Urothelium cell line (cell line): ENCODE measurements at places on chromosomes 16 and 17.

- DNase-seq: no peak
Observed at GRCh38 chr17:61382796-61383688, 16.6 kb upstream of the TBX2 start.

DNA sequence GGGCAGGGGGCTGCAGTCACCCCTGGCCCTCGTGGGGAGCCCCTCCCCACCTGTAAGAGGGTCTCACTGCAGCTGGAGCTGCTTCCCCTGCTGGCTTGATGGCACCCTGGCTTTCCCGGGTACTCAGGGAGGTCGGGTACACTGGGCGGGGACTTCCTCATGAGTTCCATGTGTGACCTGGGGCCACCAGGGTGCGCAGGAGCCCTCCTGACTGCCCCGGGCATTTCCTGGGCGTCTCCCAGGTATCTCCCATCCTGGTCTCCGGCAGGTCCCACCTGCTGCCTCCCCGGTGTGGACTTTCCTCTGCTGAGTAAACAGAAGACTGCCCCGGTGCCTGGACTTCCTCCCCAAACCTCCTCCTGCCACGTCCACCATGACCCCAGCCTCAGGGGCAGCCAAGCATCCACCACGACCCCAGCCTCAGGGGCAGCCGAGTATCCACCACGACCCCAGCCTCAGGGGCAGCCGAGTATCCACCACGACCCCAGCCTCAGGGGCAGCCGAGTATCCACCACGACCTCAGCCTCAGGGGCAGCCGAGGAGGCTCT is 40.9 kb downstream of the CBFA2T3 start:
- DNase-seq: no peak

- peak; percentile 89 for DNase-seq
Observed at GRCh38 chr16:11016993-11017392, 72.6 kb downstream of the CLEC16A start.

DNA sequence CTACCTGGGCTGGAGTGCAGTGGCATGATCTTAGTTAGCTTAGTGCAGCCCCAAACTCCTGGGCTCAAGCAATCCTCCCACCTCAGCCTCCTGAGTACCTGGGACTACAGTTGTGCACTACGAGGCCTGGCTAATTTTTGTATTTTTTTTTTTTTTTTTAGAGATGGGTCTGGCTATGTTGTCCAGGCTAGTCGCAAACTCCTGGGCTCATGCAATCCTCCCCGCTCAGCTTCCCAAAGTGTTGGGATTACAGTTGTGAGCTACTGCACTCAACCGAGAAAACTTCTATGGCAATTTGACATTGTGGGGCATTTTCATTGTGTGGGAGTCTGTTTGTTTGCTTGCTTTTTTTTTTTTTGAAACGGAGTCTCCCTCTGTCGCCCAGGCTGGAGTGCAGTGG is 30.0 kb downstream of the CRISPLD2 start:
- DNase-seq: no peak

DNA sequence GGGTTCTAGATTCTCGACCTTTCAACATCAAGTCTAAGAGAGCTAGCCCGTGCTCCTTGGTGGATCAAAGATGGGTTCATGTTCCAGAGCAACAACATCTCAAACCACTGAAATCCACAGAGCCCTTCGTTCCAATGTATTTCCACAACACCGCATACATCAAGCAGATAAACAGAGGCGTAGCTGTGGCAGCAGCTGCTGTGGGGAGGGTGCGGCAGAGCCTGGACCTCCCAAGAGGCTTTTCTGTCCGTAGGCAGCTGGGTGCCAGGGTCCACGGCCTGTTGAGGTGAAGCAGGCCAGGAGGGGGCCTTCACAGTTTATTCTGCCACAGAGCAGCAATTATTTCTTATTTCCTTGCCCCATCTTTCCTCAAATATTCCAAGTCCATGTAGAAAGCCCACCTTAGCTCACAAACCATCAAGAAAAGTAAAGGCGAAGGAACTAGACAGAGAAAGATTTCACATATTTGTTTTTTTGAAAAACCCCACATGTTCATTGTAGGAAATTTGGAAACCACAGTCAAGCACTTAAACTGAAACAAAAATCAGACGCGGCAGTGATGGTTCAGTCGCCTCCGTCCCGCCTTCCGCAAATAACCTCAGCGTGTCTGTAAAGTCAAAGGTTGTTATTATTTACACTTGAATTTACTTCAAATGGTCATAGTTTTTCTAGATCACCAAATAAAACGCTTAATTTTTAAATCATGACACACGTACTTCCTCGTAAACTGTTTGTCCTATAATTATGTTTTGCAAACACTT is 144.6 kb upstream of the FOXF1 start:
- no peak for DNase-seq

DNA sequence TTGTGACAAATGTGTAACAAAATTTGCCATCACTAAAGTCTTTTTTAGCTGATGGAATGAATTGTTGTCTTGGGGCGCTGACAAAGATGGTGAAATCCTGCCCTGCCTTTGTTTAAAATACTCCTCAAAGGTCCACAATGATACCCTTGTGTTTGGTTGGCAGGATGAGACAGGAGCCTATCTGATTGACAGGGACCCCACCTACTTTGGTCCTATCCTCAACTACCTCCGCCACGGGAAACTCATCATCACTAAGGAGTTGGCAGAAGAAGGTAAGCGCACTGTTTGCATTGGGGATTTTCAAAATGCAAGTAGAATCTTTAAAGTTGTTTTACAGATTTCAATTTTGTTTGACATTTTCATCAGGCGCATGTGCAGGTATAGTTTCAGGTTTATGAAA is 2.0 kb downstream of the KCTD2 start:
- DNase-seq: no peak

GRCh38 chr17:20276421-20276820 is 190.9 kb downstream of the LGALS9B start:
- no peak for DNase-seq

DNA sequence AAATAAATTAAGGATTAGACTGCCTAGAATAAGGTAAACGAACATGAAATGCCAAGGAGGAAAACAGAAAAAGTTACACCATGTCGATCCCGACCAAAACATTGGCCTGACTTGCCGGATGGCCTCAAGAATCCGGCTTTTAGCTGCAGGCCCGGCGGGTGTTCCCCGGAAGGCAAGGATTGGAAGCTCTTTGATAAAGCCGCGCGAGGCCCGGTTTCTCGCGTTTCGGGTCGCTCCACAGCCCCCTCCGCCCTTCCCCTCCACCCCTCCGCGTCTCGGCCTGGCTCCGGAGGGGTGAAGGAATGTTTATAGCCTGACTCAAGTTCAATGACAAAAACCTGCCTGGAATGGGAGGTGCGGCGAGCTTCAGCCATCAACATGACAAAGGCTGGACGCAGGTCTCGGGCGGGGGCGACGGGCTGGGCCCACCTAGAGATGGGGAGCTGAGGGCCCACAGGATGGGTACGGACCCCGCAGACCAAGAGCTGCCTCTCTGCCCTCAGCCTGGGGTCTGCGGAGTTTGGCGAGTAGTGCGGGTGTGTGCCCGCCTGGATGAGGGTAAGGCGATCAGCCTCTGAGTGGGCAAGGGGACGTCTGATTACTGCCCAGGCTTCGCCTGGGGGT is 2.6 kb downstream of the PRAC1 start:
- DNase-seq: no peak

- DNase-seq: peak; percentile 99
Observed at GRCh38 chr17:64506201-64506575, at the start of gene DDX5. TSS of gene DDX5 (minus strand) at chr17:64506289. CDS start at chr17:64506119, 170 bp downstream.

DNA sequence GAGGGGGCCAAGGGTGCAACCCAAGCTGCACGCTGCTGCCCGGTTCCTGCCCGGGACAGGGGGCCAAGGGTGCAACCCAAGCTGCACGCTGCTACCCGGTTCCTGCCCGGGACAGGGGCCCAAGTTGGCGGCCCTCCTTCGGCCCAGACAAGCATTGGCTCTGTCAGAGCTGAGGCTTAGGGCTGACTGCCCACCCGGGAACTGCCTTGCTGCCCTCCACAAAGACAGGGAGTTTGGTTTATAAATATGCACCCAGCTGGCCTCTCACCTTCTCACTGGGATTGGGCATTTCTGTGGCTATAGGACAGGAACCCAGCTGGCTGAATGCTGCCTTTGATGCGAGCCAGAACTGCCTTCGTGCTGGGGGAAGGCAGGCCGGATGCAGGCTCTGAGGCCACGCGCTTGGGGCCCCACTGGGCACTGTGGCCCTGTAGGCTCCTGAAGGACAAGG is 105.7 kb downstream of the IRX5 start:
- no peak for DNase-seq

DNA sequence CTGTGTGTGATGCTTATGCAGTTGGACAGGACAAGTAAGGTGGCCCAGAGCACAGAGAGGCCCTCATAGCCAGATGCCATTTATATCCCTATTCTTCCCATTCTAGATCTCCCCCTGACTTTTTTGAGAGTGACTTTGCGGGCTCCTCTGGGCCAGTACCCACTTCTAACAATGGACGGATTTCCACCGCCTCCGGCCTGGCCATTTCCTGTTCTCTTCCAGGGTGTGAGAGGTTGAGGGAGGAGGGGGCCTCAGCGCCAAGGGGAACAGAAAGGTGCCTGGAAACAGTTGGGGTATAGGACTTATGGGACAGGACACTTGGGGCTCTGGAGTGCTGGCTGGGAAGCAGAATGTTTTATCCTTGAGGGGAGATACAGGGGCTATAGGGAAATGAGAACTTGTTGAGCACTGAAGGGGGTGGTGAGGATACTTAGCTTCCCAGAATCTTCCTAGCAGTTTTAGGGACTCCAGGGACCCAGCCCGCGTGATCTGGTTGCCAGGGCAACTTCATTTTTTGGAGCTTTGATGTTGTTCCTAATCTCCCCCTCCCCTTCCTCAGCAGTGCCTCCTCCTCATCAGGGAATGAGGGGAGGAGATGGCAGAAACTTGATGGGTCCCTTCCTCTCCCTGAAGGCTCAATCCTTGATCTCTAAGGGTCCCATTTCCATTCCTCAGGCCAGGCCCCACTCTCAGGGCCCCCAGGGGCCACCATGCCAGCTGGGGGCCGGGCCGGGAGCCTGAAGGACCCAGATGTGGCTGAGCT is 3.6 kb downstream of the TAOK2 start:
- no peak for DNase-seq

DNA sequence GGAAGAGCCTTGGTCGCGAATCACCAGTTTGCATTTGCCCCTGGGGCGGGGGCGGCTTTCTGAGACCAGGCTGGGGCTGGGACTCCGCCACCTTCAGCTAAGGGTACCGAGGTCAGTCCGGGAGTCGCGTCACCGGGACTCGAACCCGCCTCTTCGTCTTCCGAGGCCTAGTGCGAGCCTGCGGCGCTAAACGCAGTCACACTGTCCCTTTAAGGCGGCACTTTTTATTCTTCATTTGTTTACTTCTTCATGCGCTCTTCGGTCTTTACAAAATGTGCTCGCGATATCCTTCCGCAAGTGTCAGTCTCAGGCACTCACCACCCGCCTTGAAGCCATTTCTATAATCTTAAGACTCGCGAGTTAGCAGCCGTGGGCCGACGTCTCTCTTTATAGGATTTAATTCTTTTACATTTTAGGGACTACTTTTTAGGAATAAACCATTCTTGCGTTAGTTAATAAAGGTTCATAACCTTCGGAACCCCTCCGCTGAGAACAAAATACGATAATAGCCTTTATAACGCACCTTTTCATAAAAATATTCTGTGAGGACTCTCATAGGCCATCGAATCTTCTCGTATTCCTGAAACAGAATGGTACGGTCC is 593 bp upstream of the HEXIM1 start:
- peak; percentile 72 for DNase-seq

GRCh38 chr16:20866145-20866772 is 33.9 kb downstream of the DCUN1D3 start:
- peak; percentile 76 for DNase-seq

- no peak for DNase-seq
Observed at GRCh38 chr16:88276591-88276990, 106.2 kb upstream of the ZNF469 start.

GRCh38 chr17:76151896-76152454 is 10.9 kb upstream of the FOXJ1 start:
- DNase-seq: no peak

DNA sequence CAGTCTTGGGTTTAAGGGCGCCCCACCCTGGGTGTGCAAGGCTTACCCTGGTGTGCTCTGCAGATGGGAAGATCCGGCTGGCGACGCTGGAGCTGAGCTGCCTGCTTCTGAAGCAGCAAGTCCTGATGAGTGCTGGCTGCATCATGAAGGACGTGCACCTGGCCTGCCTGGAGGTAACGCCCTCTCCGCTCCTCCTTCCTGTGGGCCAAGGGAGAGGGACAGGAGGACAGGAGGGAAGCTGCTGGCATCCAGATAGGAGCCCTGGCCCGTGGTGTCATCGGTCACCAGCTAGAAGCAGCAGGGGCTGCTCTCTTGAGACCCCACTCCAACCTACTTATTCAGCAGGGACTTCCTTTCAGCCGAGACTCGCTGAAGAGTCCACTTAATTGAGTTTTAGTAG is 97.8 kb downstream of the CLEC16A start:
- no peak for DNase-seq

- DNase-seq: no peak
Observed at GRCh38 chr17:7419819-7420610, at the start of gene SPEM1. TSS of gene SPEM1 (plus strand) at chr17:7420324. CDS start at chr17:7420385, 61 bp downstream.

- DNase-seq: peak; percentile 50
Observed at GRCh38 chr17:41710472-41711090, 1.6 kb upstream of the GAST start.

DNA sequence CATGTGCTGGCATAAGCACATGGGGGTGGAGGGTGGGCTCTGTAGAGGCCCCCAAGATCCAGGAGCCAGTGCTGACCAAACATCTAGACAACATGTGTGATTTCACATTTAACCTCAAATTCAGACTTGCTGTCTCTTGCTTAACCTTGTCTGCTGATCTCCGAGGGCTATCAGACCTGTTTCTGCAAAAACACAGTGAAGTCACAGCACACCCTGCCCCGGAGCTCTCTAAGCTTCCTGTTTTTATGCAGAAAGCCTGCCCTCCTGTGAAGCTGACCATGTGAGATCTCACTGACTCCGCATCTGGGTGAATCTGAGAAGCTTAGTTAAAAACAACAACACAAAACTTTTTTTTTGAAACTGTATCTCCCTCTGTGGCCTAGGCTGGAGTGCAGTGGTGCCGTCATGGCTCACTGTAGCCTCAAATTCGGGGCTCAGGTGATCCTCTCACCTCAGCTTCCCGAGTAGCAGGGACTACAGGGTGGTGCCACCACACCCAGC is 6.6 kb upstream of the DPEP2 start:
- DNase-seq: no peak

DNA sequence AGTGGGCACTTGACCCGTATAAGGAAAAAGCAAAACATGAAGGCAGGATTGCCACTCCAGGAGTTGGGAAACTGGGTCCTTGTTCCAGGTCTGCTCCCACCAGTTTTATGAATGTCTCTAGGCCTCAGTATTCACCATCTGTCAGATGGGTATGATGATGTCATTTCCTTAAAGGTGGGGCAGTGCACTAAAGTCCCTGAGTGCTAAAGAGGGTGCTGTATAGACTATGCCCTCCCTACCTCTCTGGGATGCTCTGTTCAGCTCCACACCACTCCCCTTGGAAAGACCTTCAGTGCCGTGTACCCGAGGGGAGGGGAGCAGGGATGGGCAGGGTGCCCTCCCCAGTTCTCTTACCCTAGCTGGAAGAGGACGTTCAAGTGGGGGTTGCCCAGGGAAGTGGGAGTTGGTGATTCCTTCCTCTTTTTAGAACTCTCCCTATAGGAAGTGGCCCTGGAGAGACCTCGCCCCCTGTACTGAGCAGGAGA is 2.2 kb downstream of the LASP1 start:
- no peak for DNase-seq
